A549 treated with CORT108297 at 1 μM for 4 hours (cell line): ENCODE measurements at places on chromosomes 11 and 22. TPM values are rescaled to one million over a fixed set of nuclear protein-coding genes. Genes with fewer than 3 reads are reported as not detected.

Gene SERGEF
- total RNA-seq: 14.1 to 18.7 TPM (median 16.1 TPM) in 5 replicates

Gene KIF18A
- 13.5 to 21.0 TPM (median 15.5 TPM) in 5 replicates for total RNA-seq

Gene ROBO4
- total RNA-seq: 0.05 TPM in 1 of 5 replicates, not detected in the others

Gene RTN4RL2
- total RNA-seq: 59.0 to 127 TPM (median 116 TPM) in 5 replicates

Gene CWF19L2
- 3.0 to 5.2 TPM (median 3.8 TPM) in 5 replicates for total RNA-seq
